ENCODE measurements at places on chromosomes 16 and 17.

DNA sequence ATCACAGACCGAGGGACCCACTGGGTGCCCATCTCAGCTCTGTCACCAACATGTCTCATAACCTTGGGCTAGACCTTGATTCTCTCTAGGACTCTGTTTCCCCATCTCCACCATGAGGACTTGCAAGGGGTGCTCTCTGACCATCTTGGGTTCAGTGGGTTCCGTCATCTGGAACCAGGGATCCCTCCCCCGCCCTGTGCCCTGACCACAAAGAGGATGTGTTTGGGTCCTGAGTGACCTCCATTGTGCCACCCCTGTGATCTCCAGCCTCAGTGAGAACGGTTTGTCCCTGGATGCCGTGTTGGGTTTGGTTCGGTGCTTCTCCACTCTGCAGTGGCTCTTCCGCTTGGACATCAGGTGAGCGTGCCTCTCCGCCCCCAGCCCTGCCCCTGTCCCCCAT lies 49.1 kb upstream of the CPNE2 start:
- DNase-seq, result no peak

DNA sequence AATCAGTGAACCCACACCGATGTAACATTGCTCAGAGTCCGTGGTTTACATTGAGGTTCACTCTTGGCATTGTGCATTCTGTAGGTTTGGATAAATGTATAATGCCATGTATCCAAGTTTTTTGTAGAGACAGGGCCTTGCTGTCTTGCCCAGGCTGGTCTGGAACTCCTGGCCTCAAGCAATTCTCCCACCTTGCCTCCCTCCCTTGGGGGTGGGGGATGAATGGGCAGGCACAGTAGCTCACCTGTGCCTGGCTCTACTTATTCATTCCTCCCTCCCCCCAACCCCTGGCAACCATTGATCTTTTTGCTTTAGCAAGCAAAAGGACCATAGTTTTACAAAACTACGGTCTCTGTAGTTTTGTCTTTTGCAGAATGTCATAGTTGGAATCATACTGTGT lies 181.4 kb downstream of the SPECC1 start:
- no peak for DNase-seq

- no peak for DNase-seq
Observed at GRCh38 chr16:59840169-59840568, 1106.1 kb upstream of the GOT2 start.

GRCh38 chr16:67959536-67960329 lies 8.7 kb downstream of the SLC12A4 start:
- DNase-seq, result no peak

GRCh38 chr17:80663781-80664206 lies 119.2 kb downstream of the RPTOR start:
- peak; percentile 40 for DNase-seq

DNA sequence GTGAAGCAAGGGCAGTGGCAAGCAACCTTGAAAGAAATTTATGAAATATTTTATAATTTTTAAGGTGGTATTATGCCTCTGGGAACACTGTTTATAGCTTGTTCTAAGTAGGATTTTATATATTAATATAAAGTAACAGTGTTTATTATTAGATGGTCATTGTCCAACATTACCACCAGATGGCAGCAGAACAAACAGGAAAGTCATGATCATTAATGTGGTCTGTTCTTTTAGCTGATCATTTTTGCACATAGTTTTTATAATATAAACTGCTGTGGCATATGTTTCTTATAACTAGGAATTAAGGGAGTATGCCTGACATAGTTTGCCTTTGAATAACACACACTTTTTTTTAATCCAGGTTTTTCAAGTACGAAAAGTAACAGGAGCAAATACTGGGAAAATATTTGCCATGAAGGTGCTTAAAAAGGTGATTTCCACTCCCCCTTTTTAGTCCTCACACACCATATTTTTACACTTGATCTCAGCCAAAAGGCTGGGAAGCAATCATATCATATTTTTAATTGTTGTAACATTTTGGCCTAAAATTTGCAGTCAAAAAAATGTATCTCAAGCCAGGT lies 21.4 kb downstream of the RPS6KB1 start:
- peak; percentile 51 for DNase-seq

Measured in NCI-H526 (cell line).